Stimulated activated CD4-positive, alpha-beta T cell treated with anti-CD3 and anti-CD28 coated beads, TNF-alpha, amount 100 ng/mL, for 48 hours (primary cell): ENCODE measurements at places on chromosomes 7 and 10.

- DNase-seq = no peak
These were observed 87.5 kb upstream of the GATA3 start for GRCh38 chr10:7967035-7967434.

DNA sequence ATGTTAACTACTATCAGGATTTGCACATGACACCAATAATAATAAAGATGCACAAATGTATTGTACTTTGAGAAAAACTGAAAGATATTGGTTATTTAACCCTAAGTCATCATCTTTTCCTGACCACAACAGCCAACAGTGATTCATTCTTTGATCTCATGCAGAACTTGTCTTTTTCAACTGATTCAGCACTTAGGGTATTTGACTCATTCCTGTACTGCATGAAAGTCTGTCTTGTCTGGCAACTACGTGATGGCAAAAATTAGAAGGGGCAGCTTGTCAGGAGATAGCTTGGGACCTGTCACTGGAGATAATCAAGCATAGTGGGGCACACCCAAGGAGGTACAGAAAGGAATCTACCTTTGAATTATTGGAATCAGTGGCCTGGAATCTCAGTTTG is 77.8 kb upstream of the LRRC17 start:
- no peak for DNase-seq

DNA sequence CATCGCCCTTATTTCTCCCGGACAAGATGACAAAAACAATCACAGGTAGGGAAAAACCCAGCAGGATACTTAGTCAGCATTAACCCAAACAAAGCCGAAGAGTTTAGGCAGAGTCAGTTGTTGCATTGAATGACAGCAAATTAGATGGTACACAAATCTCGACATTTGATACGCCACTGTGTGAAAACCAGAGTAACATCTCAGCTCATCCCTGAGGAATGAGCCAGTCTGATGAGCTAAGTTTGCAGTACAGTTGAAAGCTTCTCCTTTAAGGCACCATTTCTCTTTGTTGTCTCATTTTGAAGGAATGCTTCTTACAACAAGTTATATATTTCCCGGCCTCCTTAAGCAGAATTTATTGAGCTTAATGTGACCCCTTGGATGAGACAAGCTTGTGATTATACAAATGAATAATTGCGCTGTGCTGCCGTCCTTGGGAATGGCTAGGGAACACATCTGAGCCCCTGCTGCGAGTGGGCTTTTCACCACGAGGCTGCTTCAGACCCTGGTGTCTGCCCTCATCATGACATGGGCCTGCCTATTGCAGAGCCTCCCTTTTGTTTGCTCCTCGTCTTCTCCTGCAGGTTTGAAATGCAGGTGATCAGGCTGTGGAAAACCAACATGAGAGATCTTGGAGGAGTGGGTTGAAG is 137.3 kb downstream of the CELF2 start:
- DNase-seq = no peak

GRCh38 chr7:128852537-128853254 is 10.0 kb upstream of the ATP6V1F start:
- no peak for DNase-seq
